Immature natural killer cell (primary cell): ENCODE measurements at places on chromosomes 1 and 21. TPM values are rescaled to one million over a fixed set of nuclear protein-coding genes. Genes with fewer than 3 reads are reported as not detected.
A peak's percentile ranks its signal among the peaks of the same experiment; 100 is the strongest.

DNA sequence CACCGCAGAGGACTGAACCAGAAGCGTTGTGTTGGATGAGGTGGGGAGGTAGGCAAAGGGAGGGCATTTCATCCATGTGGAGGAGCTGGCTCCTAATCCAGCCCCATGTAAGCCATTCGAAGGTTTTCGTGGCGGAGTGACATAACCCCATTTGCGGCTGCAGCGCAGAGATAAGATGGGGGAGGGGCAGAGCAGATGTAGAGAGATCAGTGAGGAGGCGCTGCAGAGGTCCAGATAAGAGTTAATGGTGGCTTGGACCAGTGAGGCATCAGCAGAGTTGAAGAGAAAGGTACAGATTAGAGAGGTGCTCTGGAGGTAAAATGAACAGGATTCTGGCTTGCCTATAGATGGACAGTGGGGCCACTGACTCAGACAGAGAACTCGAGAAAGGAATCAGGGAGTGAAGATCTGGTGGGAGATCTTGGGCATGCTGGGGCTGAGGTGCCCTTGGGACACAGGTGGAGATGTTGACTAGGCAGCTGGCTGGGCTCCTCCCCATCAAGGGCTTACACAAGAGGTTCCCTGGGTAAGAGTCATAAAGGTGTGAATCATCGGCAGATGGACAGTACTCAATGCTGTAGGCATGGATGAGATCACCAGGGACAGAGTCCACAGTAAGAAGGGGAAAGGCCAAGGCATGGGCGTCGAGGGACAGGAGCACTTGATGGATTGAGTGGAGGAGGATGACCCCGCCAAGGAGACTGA lies 7.8 kb upstream of the PTPRF start:
- DNase-seq, result no peak

IPP gene
- polyA plus RNA-seq, result 20.4 TPM

DNA sequence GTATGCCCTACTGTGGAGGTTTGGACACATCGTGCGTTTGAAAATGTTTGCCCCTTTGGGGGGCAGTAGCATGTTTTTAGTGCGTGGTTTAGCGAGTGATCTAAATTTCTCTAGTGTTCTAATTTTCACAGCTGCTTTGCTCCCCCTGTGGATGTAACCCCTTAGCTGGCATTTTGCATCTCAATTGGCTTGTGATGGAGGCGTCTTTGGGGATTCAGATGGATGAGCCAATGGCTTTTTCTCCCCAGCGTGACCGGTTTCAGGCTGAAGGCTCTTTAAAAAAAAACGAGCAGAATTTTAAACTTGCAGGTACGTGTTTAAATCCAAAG lies 836 bp downstream of the CDC7 start:
- DNase-seq, result no peak

- DNase-seq, result peak; percentile 45
These were observed 15.9 kb downstream of the DUSP10 start for GRCh38 chr1:221725735-221726672.

IL19 gene
- not detected for polyA plus RNA-seq
